ENCODE measurements at places on chromosomes 7 and 10.

DNA sequence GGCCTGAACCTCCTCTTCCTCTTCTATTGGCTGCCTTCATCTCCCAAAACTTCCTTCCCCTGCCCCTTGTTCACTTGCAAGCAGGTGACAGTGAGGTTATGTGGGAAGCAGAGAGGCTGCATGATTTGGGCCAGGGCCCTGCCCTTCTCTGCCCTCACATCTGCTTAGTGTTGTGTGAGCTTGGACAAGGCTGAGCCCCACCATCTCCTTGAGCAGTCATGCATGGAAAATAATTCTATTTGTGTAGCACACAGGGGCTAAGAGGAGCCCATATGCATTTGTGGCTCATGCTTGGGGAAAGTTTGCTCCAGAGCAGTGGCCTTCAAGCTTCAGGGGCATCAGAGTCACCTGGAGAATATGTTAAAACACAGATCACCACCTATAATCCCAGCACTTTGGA, 26.8 kb upstream of the AQP1 start:
- no peak for DNase-seq

GRCh38 chr7:143929224-143929920, 5.7 kb upstream of the OR2F2 start:
- no peak for DNase-seq

DNA sequence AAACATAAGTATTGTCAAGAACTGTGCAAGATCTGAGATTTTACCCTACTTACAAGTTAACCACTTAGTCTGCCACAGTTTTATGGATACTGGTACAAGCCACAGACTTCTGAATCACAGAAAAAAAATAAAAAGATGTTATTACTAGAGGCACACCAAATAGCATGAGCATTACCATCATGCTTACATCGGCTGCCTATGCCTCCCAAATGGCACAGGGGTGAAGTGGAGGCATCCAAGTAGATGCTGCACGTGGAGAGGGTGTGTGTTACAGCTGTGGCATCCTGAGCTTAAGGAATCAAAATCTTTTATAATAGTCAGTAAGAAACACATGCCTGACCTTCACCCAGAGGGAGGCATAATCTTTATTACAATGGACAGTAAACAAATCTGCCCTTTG, 207.8 kb downstream of the TFEC start:
- no peak for DNase-seq

GRCh38 chr10:71152043-71152442, 60.3 kb upstream of the UNC5B start:
- no peak for DNase-seq

- DNase-seq, result no peak
Measured at GRCh38 chr10:80182986-80183385, 22.4 kb downstream of the ANXA11 start.

- no peak for DNase-seq
Measured at GRCh38 chr10:113859261-113859660, 4.8 kb downstream of the NHLRC2 start.

DNA sequence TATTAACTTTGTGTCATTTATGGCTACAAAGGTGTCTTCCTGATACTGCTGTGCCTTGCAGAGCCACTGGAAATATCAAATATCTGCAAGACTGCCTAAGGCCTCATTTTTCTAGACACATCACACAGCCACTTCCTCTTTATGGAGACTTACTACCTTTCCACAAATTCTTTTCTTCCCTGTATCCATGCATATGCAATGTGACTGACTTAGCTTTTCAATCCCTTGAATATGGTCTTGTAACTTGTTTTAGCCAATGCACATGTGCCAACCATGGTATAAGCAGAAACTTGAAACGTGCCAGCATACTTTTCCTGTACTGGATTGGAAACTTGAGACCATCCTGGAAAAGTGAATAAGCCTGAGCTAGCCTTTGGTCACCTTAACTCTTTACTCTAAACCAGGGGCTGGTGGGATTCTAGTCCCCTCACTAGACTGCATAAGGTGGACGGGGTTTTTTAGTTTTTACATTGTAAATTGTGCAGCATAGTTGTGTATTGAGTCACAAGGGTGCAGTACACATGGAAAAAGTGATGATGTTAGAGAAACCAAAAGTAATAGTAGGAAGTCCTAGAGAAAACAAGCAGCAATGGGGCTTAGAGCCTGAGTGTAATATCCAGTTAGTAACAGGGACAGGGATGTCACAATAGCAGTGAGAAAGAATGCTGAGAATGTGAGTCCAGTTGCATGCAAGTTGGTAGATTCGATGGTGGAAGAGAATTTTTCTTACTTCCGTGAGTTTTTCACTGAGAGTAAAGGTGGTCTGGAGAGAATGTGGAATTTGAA, 879.5 kb downstream of the SORCS1 start:
- no peak for DNase-seq

GRCh38 chr10:93718937-93719725, 16.7 kb upstream of the FRA10AC1 start:
- DNase-seq, result no peak

GRCh38 chr7:150338166-150338829, 3.1 kb downstream of the RARRES2 start:
- DNase-seq, result no peak

GRCh38 chr7:137073571-137074325, 205.3 kb downstream of the CHRM2 start:
- DNase-seq, result no peak

DNA sequence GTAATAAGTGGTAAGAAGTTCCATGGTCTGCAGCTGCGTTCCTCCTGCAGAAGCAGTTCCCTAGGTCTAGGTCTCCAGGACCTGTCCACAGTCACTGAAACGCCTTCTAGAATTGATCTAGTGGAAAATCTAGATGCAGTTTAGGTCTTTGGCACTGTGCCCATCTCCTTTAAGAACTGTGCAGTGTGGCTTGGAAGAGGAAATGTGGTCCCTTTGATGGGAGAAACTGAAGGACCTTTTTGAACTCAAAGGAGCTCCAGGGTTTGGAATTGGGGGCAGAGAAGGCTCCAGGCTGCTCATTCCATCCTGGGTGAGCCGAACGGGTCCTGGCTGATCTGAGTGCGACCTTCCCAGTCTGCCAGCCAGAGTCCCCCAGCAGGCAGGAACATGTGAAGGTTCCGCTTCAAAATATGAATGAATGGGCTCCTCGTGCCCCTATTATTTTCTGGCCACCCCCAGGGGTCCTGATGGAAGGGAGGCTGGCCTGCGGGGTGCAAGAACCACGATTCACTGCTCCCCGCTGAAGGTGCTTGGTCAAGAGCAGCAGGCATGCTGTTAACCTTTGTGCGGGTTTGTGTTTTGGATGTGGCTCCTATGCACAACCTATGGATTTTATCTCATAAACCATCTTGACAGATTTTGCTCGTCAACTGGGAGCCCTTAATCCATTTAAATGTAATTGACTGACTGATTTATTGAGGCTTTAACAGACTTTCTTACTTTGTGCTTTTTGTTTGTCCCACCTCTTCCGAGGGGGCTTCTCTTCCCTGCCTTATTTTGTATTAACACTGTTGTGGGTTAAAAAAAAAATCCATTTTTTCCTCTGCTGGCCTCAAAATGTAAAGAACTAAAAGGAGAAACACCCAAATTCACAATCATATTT, 36.7 kb downstream of the ZNF467 start:
- no peak for DNase-seq

- no peak for DNase-seq
Measured at GRCh38 chr10:84310470-84310869, 17.9 kb upstream of the CCSER2 start.

- no peak for DNase-seq
Measured at GRCh38 chr10:24114556-24114955, 94.4 kb upstream of the KIAA1217 start.

- DNase-seq, result no peak
Measured at GRCh38 chr7:140607441-140607989, 33.1 kb downstream of the DENND2A start.

- DNase-seq, result no peak
Measured at GRCh38 chr7:8211725-8212096, 50.3 kb downstream of the ICA1 start.

DNA sequence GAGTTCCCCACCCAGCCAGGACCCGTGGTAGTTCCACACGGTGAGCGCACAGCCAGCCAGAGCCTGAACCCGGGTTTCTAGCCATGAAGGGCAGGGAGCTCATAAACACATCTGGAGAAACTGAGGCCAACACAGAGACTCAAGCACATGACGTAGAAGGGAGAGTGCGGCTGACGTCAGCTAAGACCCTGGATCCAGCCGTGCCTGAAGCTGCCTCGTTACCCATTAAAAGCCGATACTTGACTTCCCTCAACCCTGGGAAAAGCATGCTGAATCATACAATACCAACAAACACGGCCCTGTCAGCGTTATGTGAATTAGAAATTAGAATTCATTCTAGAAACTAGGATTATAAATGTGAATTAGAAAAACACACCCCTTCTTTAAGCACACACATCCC, 65.2 kb upstream of the PDGFA start:
- no peak for DNase-seq

DNA sequence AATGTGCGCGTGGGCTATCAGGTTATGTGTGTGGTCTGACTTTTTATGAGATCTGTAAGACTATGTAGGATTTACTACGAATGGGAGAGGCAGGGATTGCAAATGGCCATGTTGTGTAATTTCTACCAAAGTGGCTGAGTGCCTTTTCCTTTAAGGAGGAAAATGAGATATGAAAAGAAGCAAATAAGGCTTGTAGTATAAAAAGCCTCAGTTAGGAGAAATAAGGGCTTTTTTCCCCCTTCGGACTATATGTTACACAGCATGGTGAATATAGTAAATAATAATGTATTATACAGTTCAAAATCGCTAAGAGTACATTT, 447 bp upstream of the GPAM start:
- DNase-seq, result no peak

GRCh38 chr7:67771846-67772605, 775.4 kb downstream of the TYW1 start:
- no peak for DNase-seq

- DNase-seq, result no peak
Measured at GRCh38 chr10:62264702-62265436, 3.8 kb downstream of the RTKN2 start.

- DNase-seq, result peak; percentile 33
Measured at GRCh38 chr10:44382131-44382858, 2.6 kb downstream of the CXCL12 start.

DNA sequence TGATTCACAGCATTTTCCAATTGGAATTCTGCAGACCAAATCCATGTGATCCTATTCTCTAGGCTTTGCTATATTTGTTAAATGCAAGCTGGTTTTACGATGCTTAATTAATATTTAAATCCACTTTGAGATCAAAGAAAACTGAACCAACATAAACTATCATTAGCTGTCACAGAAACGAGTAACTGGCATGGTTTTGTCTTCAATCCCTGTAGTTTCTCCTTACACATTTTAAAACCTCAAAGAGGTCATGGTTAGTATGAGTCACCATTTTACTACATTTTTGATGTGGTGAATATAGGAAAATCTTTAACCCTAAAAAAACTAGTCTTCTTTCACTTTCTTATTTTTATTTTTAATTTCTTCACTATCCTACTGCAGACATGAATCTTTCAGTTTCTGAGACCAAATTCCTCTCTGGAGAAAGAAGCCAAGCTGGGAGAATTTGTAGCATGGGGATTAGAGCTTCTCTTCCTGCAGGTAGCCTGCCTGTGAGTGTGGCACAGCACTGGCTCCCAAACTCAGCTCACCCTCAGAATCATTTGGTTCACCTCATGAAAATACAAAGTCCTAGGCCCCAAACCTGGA, 8.7 kb upstream of the LIPM start:
- no peak for DNase-seq

- DNase-seq, result no peak
Measured at GRCh38 chr7:106047818-106048705, 64.0 kb downstream of the SYPL1 start.

- DNase-seq, result no peak
Measured at GRCh38 chr7:68250143-68250542, 1253.5 kb downstream of the TYW1 start.

- no peak for DNase-seq
Measured at GRCh38 chr7:45863715-45864114, 9.2 kb downstream of the CCDC201 start.

GRCh38 chr7:86947929-86948328, 111.5 kb downstream of the ELAPOR2 start:
- no peak for DNase-seq

Data from RWPE2 (cell line).